ENCODE measurements at places on chromosomes 2 and 18.

- DNase-seq, result no peak
Observed at GRCh38 chr2:46034535-46034934, 262.7 kb upstream of the EPAS1 start.

DNA sequence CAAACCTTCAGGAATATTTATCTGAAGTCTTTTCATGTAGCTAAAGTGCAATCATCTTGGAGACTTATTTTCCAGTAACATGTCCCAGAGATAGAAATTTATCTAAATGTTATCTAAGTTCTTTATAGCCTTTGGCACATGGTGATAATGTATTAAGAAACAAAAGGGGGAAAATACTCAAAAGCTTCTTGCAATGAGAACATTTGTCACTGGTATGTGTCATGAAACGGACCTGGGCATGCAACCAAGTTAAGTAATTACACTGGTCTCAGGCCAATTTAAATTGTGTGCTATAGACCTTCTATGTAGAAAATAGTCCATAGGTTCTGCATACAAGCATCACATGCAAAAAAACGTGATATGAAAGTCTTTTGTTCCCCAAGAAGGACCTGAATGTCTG is 136.2 kb downstream of the SLC8A1 start:
- DNase-seq, result no peak

DNA sequence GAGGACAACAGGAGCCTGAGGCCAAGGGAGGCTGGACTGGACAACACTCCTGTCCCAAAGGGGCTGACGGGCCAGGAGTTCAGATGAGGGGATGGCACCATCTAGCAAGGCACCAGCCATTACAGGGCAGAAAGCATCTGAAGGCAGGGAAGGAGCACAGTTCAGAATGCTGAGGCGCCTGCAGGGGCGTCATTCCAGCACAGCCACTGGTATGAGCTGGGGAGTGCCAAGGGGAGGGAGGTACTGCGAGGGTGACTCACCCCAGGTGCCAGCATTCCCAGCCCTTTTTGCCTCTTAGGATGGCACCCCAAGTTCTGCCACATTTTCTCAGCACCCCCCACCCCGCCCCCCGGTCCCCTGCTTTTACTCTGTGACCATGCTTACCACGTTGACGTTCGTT is 129.8 kb upstream of the EPAS1 start:
- DNase-seq, result no peak

DNA sequence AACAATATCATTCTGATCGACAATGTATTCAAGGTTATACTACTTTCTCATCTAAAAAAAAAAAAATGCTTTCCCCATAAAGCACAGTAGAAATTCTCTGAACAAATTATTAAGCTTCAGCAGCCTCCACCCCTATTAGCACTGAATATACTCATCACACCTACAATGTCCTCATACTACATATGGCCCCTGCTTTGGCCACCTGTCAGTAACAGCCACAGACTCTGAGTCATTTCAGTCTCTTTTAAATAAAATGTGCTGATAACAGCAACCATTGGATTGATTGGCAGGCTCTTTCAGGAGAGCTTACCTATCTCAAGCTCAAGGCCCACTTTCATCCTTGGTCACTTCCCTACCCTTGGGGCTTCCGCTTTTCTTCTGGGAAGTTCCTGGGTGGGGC is 236.7 kb downstream of the TMX3 start:
- no peak for DNase-seq
